ENCODE measurements at places on chromosomes 2 and 18. TPM values are rescaled to one million over a fixed set of nuclear protein-coding genes. Genes with fewer than 3 reads are reported as not detected.

The VSNL1 gene
- 6.6 TPM for total RNA-seq

The SPP2 gene
- total RNA-seq, result 31.9 TPM

The SOWAHC gene
- total RNA-seq, result 13.0 TPM

The GPBAR1 gene
- 3.2 TPM for total RNA-seq

The CCDC148 gene
- 0.12 TPM for total RNA-seq

The VWA3B gene
- not detected for total RNA-seq

The CYTIP gene
- 1.1 TPM for total RNA-seq

The CARF gene
- total RNA-seq, result 4.1 TPM

The DNER gene
- total RNA-seq, result not detected

The VWC2L gene
- not detected for total RNA-seq

The RUFY4 gene
- 0.11 TPM for total RNA-seq

The SULT1C2 gene
- total RNA-seq, result 0.87 TPM

The SLC5A7 gene
- total RNA-seq, result not detected

The CHRNA1 gene
- total RNA-seq, result not detected

The ADAM23 gene
- total RNA-seq, result under 0.01 TPM

The RAPGEF4 gene
- 9.5 TPM for total RNA-seq

The LIMS3 gene
- total RNA-seq, result 1.0 TPM

Measured in right lobe of liver (tissue), 6 donors.